ENCODE measurements at places on chromosomes 4 and X. TPM values are rescaled to one million over a fixed set of nuclear protein-coding genes. Genes with fewer than 3 reads are reported as not detected.

Gene PNMA6F
- total RNA-seq: not detected

GRCh38 chr4:142984871-142985585 is 138.9 kb upstream of the INPP4B start:
- no peak for DNase-seq

DNA sequence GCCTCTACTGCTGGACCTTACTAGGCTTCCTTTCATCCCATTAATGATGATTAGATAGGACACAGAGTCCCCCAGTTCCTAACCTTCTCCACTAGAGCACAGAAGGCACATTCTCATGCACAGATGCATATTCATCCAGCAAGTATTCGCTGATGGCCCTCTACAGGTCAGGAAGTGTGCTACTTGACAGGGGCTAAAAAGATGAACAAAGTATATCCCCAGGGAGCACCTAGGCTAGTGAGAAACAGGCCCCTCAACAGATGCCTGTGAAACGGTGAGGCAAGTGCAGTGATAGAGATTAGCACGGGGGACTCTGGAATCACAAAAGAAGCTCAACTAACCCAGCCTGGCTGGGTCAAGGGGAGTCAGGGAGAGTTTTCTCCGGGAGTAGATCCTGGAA is 95.8 kb downstream of the MGST2 start:
- DNase-seq: no peak

GRCh38 chr4:160523231-160523630 is 1420.4 kb downstream of the RAPGEF2 start:
- DNase-seq: no peak

Data from skin of body (tissue), 3 donors.